Stimulated activated CD4-positive, alpha-beta T cell treated with anti-CD3 and anti-CD28 coated beads, Interleukin-2, amount 100 ng/mL, for 4 hours (primary cell): ENCODE measurements at places on chromosomes 5 and 9.
A peak's percentile ranks its signal among the peaks of the same experiment; 100 is the strongest.

GRCh38 chr5:150628936-150629485 lies 11.4 kb upstream of the SYNPO start:
- DNase-seq: no peak

- no peak for DNase-seq
Observed at GRCh38 chr9:6938447-6938846, 180.7 kb downstream of the KDM4C start.

- DNase-seq: peak; percentile 8
Observed at GRCh38 chr9:128159522-128159783, 612 bp upstream of the BBLN start.

- DNase-seq: no peak
Observed at GRCh38 chr5:98391921-98392625, 381.4 kb upstream of the RGMB start.

DNA sequence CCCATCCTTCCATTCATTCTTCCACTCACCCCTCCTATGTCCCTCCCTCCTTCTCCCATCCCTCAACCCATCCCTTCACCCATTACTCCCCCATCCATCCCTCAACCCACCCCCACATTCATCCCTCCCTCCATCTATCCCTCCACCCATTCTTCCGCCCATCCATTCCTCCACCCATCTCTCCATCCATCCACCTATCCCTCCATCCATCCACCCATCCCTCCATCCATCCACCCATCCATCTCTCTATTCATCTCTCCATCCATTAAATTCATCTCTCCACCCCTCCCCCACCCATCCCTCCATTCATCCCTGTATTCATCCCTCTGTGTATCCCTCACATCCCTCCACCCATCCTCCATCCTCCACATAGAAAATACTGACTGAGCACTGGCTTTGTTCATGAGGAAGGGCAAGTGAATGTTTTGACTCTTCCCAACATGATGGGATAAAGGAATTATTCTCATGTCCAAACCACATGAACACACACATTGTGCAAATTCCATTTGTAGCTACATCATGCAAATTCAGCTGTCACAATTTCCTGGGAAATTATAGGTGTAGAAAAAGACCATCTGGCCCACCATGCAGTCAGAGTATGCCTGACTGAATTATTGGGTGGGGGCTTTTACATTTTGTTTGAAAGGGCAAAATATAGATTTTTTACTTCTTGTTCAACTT lies 6.9 kb upstream of the VAV2 start:
- DNase-seq: no peak

DNA sequence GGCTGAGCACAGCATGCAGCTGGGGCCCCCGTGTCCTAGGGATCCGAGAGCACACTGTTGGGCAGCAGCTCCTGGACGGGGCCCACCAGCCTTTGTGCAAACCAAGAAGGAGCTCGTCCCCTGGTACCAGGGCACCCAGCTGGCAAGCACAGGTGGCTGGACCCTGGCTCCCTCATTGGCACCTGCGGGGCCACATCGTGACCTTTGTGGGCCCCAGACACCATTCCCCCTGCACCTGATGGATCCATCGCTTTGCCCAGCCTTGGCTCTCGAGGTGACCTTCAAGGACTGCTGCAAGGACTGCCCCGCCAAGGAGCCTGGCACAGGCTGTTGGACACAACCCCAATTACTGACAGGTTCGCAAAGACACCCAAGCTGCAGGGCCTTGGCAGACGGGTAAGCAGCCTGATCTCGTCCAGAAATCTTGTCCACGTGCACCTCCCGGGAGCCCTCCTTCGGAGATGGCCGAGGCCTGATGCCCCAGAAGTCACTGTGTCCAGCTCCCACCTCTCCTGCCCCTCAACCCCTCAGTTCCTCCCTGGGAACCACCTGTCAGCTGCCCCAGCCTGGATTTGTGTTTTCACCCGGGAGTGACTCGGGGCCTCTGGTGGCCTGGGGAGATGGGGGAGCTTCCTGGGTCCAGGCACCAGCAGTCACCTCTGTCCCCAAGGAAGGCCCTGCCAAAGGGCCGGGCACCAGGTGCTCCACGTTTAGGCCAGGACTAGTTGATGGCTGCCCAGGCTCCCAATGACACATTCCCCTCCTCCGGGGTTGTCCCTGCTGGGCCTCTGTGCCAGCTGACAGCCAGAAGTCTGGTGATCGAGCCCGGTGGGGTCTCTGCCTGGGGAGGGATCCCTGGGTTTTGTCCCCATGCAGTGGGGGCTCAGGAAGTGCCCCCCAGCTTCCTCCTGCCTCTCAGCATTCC lies 137.1 kb upstream of the PPP1R26 start:
- no peak for DNase-seq

- no peak for DNase-seq
Observed at GRCh38 chr9:31325778-31326177, 1058.7 kb upstream of the ACO1 start.

DNA sequence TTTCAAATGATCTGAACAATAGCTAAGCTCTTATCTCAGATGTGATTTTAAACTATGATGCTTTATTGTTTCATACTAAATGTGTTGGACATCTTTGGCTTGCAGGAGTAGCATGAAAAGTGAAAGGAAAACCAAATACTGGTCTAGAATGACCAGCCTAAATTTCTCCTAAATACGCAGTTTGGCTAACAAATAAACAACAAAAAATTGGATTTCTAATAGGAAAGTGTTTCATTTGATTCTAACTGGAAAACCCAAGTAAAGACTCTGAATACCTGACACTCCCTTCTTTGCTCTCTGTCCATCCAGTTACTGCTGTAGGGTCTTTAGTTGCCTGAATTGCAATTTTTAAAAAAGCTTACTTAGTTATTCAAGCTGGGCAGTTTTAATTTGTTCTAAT lies 111.7 kb upstream of the ACOT12 start:
- no peak for DNase-seq

GRCh38 chr9:124595743-124596142 lies 88.5 kb upstream of the NR5A1 start:
- DNase-seq: no peak

- no peak for DNase-seq
Observed at GRCh38 chr5:74337984-74338310, 302.6 kb downstream of the ENC1 start.

DNA sequence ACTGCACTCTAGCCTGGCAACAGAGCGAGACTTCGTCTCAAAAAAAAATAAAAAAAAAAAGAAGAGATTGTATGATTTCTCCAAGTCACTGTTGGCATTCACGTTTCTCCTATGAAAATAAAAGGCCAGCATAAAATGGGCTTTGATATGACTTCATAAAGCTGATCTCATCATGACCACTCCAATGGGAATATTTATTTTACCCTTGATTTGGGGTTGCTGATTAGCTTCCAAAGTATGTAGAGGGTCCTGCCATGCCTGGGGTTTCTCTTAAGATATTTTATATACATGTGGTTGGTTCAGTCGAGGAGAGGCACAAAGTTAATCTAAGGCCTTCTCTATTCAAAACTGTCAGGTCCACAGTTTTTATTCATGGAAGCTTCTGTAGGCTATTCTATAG lies 247.0 kb upstream of the TNC start:
- DNase-seq: no peak

DNA sequence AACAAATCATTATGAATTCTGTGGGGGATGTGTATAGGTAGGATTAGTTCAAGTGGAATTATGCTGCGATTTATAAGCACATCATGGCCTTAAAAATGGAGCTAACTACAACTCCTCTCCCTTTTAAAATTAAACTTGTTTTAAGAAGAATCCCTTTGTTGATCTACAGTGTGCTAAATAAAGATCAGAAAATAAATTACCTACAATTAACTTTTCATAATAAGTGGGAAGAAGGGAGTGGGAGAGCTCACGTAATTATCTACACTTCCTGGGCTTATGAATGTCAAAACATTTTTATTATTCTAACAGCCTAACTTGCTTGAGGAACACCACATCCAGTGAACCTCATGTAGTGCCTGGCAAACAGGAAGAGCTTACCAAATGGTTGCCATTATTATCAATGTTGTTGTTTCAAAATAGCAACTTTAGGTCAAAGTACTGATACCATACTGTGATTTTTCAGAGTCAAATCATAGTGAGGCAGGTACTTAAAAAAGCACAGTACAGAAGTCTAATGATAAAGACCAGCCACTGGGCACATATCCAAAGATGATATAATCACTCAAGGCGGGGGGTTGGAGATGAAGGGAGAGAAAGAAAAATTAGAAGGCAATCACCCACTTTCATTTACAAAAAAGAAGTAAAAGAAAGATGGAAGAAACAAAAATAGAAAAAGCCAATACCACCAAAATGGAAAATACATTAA lies 174.0 kb downstream of the RAPGEF6 start:
- DNase-seq: no peak

GRCh38 chr9:89496645-89497256 lies 1.2 kb downstream of the SEMA4D start:
- DNase-seq: no peak

DNA sequence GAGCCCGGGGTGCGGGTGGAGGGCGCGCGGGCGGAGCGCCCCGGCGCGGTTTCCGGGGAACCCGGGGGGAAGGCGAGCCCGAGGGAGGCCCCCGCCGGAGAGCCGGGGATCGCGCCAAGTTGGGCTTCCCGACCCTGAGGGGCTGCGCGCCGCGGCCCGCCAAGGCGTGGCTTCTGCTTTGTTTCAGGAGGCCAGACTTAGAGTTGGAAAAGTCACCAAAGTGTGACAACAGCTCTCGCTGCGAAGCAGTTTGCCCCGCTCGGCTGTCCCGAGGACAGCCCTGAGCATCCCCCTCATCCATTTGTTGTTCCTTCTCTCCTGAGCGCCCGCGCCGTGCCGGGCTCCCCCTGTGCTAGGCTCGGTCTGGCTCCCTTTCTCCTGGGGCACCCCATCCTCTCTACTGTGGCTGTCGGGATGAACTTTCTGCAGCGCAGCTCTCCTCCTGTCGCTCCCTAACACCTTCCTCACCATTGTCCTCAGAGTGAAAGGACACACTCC lies 410 bp downstream of the GLIPR2 start:
- DNase-seq: no peak

- no peak for DNase-seq
Observed at GRCh38 chr9:5582835-5583195, 46.1 kb upstream of the RIC1 start.
